ENCODE measurements at places on chromosomes 7 and 10.
A peak's percentile ranks its signal among the peaks of the same experiment; 100 is the strongest.

GRCh38 chr10:124725791-124726190 is 18.4 kb downstream of the FAM53B start:
- peak; percentile 43 for DNase-seq

DNA sequence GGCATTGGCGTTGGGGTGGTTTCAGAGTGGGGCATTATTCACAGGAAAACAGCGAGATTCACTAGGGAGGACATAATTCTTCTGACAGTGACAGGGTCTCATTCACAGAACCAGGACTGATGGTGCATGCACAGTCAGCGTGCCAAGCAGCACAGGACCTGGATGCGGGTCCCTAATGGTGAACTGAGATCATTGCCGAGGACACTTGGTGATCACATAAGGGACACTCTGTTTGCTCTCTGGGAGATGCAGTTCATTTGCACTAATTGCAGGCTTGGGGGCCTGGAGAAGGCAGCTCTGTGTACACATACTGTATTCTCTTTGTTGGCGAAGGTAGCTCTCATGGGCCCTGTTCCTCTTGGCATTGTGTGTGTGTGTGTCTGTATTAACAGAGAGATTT is 716.1 kb downstream of the PHTF2 start:
- DNase-seq, result no peak

DNA sequence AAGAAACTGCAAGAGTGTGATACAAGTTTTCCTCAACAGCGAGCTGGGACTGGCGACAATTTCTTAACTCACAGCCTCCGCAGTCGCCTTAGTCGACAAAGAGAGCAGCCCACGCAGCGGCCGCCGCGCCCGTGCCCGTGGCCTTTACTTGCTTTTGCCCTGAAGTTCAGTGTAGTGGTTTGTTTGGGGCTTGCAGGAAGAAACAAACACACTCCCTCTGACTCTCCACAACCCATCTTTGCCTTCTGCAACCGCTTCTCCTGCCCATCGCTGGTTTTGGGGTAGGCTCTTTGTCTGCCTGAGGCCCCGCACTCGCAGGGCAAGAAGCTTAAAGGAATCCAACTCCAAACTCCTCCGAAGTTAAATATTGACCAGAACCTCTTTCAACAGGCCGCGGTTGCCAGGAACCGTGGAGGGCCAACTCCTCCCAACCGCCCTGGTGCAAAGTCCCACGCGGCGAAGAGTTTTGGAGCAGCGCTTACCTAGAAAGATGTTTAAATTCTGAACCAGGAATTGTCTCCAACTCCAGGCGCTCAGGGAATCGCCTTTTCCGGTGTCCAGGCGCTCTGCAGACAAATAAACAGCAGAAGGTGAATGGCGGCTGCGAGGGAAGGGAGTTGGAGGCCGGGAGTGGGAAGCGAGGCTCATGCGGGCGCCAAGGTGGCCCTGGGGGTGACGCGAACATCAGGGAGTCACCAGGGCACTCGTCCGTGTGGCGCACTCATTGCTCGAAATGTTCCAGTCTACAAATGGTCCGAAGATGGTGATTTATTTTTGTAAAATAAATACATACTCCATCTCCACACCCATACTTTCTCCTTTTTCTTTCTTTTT is 8.3 kb downstream of the HOXA4 start:
- DNase-seq, result peak; percentile 62

GRCh38 chr7:100407285-100408180 is 21.0 kb downstream of the ZCWPW1 start:
- DNase-seq, result no peak

DNA sequence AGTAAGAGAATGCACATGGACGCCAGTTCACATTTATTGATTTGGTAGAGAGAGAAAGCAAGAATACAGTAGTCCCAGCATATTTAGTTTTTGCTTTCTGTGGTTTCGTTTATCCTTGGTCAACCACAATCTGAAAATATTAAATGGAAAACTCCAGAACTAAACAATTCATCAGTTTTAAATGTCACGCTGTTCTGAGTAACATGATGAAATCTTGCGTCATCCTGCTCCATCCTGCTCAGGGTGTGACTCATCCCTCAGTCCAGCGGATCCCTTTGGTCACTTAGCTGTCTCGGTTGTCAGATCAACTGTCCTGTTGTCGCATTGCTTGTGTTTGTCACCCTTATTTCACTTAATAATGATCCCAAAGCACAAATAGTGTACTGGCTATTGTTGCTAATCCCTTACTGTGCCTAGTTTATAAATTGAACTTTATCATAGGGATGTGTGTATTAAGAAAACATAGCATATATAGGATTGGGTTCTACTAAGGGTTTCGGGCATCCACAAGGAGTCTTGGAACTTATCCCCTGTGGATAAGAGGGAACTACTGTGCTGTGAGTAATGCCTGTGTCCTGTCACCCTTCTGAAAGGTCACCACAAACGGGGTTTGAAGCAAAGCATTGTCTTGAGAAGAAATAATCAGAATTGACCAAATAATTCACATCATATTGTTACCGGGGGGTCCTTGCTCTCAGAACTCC is 73.6 kb downstream of the OTUD1 start:
- DNase-seq, result no peak

DNA sequence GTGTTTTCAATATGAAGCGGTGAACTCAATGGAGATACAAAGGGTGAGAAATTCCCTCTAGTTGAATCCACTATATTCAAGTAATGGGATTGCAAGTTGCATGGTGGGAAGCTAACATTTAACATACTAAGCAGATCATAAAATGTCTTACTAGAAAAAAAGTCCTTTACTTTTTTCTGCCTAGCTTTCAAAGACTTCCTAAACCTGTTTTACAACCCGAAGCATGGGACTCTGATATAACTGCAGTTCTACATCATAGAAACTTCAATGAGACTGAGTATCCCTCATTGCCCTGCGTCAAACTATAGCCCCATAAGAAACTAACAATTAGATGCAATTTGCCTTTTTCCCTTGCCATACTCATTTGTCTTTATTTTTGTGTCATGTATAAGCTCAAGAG is 179.9 kb downstream of the RTKN2 start:
- no peak for DNase-seq

DNA sequence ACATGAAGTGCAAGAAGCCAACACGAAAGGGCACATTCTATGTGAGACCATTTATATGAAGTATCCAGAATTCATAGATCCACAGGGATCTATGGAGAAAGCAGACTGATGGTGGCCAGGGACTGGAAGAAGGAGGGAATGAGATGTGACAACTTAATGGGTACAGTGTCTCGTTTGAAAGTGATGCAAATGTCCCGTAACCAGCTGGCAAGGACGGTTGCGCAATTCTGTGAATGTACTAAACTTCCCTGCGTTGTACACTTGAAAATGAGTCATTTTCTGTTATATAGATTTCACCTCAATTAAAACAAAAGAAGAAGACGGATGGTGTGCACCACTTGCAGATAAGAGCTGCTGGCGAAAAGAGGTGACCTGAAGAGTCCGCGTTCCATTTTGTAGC is 861.1 kb downstream of the TYW1 start:
- DNase-seq, result no peak

- DNase-seq, result no peak
Observed at GRCh38 chr10:88033385-88033784, 170.0 kb downstream of the PTEN start.

DNA sequence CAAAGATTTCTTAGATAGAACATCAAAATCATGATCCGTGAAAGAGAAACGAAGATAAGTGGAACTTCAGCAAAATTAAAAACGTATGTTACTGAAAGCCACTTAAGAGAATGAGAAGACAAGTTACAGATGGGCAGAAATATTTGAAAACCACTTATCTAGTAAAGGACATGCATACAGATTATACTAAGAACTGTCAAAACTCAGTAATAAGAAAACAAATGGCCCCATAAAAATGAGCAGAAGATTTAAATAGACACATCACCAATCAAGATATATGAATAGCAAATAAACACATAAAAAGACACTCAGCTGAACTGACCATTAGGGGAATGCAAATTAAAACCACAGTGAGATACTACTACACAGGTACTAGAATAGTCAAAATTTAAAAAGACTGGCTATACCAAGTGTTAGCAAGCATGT is 343.7 kb downstream of the PTEN start:
- no peak for DNase-seq
